ENCODE measurements at places on chromosomes 1 and 21.

DNA sequence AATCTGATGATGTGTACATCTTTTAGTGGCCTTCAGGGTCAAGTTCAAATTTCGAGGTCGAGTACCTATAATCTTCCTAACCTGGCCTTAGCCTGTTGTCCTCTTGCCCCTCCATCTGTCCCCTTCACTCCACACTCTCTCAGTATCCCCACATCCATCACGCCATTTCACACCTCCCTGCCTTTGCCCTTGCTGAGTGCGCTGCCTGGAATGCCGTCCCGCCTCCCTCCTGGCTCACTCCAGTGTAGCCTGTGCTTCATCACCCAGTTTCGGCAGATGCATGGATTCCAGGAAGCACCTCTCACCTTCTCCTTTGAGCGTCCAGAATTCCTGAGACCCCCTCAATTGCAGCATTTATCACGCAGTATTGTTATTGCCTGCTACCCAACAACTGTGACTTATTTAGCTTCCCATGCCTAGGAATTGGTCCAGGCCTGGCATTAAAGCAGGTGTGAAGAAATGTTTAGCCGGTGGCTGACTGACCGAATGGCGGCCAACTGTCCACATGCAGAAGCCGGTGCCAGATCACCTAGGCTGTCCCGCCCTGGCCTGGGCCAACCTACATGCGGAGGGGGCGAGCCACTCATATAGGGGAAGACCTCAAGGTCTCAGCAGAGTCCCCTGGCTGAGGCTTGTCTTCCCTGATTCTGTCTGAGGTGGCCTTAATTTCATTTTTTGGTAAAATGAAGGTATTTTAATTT, 34.5 kb downstream of the MYOM3 start:
- DNase-seq: no peak

GRCh38 chr1:1021920-1022259, 2.0 kb downstream of the AGRN start:
- no peak for DNase-seq

- DNase-seq: no peak
Measured at GRCh38 chr1:1112237-1112985, 3.5 kb downstream of the C1orf159 start.

GRCh38 chr1:53619367-53620060, 119.5 kb downstream of the GLIS1 start:
- DNase-seq: no peak

DNA sequence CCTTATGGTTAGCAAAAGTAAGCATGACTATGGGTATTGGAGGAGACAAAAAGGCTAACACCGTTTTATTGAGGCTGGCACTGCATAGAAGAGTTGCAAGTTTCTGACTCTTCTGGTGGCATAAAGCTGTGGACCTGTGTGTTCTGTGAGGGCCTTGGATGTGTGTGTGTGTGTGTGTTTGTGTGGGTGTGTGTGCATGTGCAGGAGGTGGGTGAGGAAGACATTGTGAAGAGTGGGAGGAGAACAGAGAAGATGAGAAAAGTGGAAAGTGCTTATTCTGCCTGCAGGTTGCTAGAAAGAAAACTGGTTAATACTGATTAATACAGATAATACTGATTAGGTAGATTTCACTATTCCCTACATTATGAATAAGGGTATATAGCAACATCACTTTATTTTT, 12.6 kb downstream of the SLC22A15 start:
- DNase-seq: no peak

- no peak for DNase-seq
Measured at GRCh38 chr1:95309031-95309471, 75.0 kb downstream of the RWDD3 start.

DNA sequence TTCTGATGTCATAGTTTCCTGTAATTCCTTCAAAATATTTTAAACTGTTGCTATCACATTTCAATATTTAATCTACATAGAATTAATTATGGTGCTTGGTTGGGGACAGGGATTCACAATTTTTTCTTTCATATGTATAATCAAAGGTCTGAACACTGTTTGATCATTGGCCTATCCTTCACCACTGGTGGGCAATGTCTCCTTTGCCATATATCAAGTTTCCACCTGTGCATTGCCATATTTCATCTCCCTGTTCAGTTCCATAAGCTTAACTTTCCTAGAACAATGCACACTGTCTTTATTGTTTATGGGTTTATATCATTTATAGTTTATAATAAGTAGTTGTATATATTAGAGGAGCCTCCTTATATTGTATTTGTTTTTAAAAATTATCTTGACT, 374.9 kb upstream of the PTBP2 start:
- DNase-seq: no peak

DNA sequence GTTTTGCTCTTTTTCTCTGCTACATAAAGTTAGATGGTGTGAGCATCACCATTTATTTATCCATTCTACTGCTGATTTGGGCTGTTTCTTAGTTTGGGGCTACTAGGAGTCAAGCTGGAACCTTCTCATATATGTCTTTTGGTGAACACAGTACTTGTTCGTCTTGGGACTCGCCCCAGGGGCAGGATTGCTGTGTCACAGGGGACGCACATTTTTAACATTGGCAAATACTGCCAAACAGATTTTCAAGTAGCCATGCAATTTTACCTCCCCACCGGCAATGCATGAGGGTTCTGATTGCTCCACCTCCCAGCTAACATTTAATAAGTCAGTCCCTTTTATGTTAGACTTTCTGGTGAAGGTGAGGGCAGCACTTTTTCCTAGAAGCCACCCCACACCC, 7.5 kb upstream of the IFFO2 start:
- DNase-seq: no peak

GRCh38 chr1:212167098-212167497, 118.1 kb upstream of the PPP2R5A start:
- no peak for DNase-seq

GRCh38 chr1:29901624-29902325, 665.5 kb downstream of the PTPRU start:
- DNase-seq: no peak

DNA sequence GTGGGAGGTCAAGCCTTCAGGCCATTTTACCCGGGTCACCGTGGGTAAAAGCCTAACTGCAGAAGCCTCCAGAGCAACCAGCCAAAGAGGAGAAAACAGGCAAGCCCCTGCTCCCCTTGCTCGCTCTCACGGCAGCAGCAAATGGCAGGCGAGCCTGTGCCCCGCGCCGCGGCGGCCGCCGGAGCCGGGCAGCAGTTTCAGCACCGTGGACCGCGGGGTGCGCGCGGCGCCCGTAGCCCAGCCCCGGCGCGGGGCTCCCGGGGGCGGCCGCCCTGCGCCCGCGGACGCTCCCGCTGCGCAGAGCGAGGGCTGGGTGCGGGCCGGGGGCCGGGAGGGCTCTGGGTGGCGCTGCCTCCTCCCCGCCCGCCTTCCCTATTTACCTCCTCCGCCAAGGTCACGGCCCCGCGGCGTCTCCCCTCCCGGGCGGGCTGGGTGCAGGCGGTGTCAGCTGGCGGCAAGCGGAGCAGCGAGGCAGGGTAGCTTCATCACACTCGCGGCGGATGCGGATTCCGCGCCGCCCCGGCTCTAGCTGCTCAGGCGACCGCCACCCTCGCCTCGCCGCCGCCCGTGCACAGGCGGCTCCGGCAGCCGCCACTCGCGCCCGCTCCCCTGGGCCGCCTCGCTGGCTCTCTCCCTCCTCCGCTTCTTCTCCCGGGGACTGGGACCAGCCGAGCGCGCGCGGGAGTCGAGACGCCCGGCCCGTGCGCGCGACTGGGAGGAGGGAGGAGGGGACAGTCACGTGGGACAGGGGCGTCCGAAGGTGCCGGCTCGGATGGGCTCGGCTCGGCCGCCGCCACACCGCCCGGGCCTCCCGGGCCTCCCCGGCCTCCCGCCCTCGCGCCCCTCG, at the start of gene RGS7:
RGS7 (minus strand) TSS at position 687 of the 847 bp plus-strand sequence.
- DNase-seq: no peak

DNA sequence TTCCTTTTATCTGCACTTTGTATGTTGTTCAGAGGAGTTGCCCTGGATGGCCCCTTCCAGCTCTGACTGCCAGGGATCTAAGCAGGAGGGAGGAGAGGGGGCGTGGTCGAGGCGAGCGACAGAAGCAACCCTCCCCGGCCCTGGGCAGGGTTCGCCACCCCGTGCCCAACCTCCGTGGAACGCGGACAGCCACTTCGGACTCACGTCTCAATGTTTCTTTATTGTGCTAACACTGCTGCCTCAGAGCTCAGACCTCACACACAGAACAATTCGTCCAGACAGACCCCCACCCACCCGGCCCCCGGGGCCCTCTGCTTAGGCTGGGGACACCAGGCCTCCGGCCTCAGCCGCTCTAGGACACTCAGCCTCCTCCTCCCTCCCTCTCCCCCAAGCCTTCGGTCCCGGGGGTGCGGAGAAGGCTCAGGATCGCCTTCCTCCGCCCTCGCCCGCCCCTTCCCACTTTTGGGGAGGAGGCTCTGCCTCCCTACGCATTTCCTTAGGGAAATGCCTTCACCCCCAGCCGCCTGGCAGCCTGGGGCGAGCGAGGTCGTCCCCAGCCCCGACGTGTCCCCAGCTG, 8.3 kb downstream of the VSIG8 start:
- DNase-seq: no peak

DNA sequence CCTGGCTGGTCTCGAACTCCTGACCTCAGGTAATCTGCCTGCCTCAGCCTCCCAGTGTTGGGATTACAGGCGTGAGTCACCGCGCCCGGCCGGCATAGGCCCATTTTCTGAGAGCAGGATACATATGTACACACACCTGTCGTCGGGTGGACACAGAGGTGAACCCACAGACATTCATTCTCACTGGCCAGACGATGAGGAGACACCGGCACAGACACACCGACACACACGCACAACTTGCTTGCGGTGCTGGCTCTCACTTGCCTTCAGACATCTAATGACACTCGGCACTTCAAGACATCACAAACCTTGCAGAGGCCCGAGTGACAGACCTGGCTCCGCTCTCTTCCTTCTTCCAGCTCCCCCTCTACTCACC, 579 bp downstream of the PTCH2 start:
- no peak for DNase-seq

DNA sequence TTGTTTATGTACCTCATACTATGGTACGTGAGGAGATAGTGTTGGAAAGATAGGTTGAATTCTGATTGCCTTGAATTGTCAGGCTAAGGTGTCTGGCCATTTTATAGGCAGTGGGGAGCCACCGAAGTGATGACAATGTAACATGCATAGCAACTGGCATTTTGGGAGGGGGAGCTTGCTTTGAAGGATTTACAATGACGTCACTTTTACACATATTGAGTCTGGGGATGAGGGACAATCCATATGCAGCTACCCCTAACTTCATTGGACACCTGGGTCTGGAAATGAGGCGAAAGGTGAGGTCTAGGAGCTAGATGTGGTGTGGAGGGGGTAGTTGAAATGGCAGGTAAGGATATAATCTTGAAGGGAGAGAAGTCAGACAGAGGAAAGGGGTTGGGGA, 7.7 kb upstream of the CACNA1E start:
- no peak for DNase-seq

DNA sequence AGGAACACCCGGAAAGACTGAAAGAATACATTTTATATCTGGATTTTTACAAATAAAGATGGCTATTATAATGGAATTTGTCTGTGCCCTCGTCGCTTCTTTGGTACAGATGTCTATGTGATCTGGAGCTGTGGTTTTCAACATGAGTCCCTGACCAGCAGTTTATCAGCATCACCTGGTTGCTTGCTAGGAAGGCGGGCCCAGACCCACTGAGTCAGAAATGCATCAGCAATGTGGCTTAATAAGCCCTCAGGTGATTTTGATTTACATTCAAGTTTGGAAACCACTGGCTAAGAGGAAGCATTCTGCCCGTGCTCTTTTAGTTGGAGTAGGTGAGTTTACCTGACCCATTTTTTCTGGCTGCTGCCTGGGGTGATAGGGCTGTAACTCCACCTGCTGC, 31.7 kb downstream of the ATP1A1 start:
- no peak for DNase-seq

DNA sequence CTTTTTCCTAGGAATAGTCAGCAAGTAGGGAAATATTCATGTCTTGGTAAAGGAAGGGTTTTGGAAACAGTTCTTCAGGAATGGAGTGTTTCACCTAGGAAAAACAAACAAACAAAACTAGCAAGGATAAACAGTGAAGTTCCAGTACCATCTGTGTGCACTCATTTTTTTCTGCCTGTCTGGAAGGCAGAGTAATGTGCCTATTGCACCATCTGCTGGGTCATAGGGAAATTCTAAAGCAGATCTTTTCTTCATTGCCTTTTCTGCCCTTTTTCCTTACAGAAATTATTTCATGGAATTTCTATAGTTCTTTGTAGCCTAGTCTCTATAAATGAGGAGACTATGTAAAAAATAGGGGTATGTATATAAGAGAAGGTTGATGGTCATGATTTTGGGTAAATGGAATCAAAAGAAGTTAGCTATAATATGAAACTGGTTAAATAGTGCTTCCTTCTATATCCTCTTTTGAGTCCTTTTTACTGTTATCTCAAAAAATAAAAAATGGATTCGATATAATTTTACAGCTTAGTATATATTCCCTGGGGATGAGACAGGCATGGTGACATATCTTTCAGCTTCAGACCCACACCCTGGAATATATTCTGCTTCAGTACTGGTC, 3.4 kb upstream of the HRNR start:
- DNase-seq: no peak

All from esophagus squamous epithelium (tissue), 5 donors.